ENCODE measurements at places on chromosomes 4 and X. TPM values are rescaled to one million over a fixed set of nuclear protein-coding genes. Genes with fewer than 3 reads are reported as not detected.

The NLGN4X gene
- 1.3 TPM for total RNA-seq

The SOX3 gene
- not detected for total RNA-seq

The PTTG2 gene
- total RNA-seq = not detected

The PLA2G12A gene
- 13.2 TPM for total RNA-seq
